ENCODE measurements at places on chromosomes 5 and 9. TPM values are rescaled to one million over a fixed set of nuclear protein-coding genes. Genes with fewer than 3 reads are reported as not detected.
A peak's percentile ranks its signal among the peaks of the same experiment; 100 is the strongest.

DCP2 gene
- 43.0 TPM for total RNA-seq

- DNase-seq: no peak
Observed at GRCh38 chr9:136520053-136520540, 25.8 kb downstream of the NOTCH1 start.

WHRN gene
- 0.89 TPM for total RNA-seq

PCDHGA3 gene
- total RNA-seq: 1.2 TPM

- peak; percentile 8 for DNase-seq
Observed at GRCh38 chr5:56717253-56717987, 97.9 kb upstream of the MAP3K1 start.

F2RL2 gene
- total RNA-seq: 1.3 TPM

DNA sequence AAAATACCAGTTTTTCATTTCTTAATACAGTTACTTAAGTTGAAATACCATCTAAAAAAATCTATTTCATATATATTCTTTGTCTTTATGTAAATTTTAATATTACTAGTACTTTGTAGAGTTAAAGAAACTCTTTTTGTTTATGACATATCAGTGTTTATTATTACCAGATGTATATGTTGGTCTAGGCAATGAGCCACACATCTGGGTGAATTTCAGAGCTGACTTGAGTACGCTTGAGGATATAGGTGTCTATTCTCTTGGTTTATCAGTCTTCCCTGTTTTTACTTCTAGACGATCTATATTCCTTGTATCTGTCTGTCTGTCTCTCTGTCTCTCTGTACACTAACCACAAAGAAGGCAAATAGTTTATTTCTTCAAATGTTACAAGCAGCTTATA, 2.9 kb downstream of the SMAD5 start:
- DNase-seq: peak; percentile 77

DOK3 gene
- total RNA-seq: 2.7 TPM

GRCh38 chr9:113569472-113570060, 106.0 kb downstream of the RGS3 start:
- no peak for DNase-seq

DNA sequence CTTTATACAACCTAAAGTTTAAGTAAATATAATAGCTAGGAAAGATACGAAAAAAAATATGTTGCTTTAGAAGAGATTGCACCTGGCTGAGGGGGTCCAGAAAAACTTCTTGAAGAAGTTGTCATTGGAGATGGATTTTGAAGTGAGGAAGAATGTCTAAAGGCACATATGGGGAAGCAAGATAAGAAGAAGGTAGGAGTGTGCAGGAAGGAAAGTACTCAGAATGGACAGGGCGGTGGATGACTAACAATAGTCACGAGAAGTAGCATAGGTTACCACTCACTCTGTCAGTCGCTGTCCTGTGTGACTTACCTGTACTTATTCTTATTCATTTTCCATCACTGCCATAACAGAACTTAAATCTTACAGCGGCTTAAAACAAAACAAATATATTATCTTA, 251.6 kb downstream of the GRIA1 start:
- DNase-seq: no peak

DNA sequence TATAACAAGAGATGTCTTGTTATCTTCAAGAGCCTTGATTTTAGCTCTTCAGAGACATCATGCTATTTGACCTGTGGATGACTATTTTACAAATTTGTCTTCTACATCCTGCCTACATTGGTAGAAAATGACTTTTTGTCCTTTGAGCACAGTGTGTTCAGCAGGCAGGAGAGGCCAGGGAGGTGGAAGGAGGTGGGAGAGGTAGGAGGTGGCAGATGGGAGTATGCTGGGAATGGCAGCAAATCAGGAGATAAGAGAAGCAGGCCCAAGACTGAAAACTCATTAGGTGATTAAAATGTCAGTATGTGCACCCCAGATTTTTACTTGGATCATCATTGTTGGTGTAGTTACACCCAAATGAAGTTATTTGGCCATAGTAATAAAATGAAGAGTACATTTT, 44.1 kb downstream of the PTPN3 start:
- DNase-seq: no peak

All from muscle of leg (tissue), 16 donors.